COLO829 (cell line): ENCODE measurements at places on chromosomes 13 and 19.

GRCh38 chr19:57280962-57281400 lies 696 bp downstream of the ZNF460 start:
- DNase-seq, result no peak

DNA sequence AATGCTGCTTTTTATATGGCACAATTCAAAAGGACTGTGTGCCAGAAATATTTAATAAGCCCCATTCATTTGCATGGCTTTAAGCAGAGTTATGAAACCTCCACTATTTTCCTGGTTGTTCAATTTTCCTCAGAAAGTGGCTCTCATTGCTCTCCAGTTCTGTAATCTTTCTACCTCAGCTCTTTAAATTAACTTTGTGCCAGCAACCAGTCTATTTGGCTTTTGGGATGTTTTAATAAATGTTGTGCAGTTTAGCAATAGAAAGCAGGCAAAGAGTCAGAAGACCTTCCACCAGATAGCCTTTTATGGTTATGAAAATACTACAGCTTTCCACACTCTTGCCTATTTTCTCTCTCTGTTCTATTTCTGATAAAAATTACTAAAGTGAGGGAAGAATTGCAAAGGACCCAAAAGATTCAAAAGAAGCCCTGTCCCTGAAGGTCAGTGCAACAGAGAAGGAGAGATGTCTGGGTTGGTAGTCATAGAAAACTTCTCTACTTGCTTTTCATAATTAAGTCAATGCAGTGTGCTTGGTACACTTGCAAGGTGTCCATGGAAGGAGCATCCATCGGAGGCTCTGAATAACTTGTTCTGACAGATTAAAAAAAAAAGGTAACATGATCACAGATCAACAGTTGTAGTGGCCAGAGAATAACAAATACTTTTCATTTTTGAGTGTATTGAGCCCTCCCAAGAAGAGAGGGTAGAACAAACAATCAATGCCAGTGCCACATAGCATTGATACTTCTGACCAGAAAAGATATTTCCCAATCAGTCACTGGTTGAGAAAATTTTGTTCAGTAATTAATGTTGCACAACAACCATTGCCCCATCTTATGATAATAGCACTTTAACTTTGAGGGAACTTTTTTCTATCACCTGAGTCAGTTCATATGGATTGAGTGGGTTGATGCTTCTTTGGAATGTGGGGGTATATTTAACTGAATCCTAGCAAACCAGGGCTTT lies 48.4 kb upstream of the SPRY2 start:
- no peak for DNase-seq

- DNase-seq, result peak; percentile 61
Measured at GRCh38 chr19:11931051-11931450, 6.1 kb downstream of the ZNF700 start.

DNA sequence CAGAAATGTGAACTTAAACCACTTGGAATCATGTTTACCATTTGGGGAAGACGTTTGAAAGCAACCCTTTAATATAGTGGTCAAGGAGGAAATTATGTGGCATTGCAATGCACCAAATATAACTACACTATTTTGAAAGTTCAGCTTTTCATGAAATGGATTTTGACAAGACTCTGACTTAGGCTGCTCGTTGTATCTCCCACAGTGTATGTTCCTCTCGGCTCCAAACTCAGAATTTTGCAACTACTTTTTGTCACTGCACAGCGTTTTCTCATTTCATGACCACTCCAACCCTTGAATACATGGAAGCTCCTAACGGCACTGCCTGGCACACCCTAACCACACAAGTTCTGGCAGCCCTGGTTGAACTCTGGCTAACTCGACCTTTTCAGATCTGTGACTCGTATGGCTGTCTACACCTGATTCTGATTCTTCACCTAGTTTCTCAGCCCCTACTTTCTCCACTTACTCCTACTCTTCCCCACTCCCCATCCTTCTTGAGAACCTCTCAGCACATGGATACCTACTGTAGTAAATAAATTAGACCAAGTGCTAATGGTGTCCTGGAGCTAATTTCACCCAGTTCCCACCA lies 7.0 kb upstream of the POMP start:
- DNase-seq, result no peak

- no peak for DNase-seq
Measured at GRCh38 chr13:58728126-58728525, 1096.6 kb downstream of the PCDH17 start.

DNA sequence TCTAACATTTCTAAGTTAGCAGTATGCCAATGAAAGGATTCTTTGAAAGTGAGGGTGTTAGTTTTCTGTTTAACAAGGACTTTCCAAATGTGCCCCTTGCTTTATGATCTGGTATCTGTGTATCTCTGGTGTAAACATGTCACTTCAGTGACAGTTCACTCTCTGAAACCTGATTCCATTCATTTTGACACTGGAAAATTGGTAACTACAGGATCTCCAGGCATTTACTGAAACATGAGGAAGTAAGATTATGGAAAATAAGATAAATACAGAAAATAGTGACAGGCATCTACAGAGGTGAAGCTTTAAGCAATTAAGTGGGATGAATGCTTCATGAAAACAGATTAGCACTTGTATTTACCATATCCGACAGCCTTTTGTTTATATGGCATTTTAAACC lies 101.6 kb upstream of the MYO16 start:
- DNase-seq, result no peak

DNA sequence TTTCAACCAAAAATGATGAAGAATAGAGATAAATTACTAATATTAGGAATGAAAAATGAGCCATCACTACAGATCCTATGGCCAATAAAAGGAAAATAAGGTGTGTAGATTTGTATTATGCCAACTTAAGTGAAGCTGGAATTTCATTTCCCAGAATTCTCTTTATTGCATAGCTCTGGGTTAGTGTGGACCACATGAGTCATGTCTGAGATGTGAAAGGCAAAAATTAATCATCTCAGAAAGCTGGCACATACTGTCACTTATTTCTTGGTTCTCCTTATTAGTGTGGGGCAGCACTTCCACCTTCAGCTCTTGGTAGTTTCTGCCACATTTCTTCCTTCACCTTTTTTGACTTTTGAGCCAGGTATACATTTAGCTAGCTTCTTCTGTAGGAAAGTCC lies 82.6 kb downstream of the KATNAL1 start:
- DNase-seq, result no peak

- DNase-seq, result peak; percentile 15
Measured at GRCh38 chr13:85816413-85816812, 17.2 kb upstream of the SLITRK6 start.

DNA sequence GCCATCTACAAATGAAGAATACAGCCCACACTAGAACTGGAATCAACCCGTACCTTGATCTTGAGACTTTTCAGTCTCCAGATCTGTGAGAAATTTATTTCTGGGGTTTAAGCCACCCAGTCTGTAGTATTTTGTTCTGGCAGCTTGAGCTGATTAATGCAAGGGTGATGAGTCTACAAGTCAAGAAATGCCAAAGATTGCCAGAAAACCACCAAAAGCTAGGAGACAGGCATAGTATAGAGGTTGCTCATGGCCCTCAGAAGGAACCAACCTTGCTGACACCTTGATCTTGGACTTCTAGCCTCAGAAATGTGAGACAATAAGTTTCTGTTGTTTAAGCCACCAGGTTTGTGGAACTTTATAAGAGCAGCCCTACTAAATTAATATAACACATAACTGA lies 428.2 kb upstream of the KLF12 start:
- no peak for DNase-seq

GRCh38 chr19:42244347-42245220 lies 2.2 kb upstream of the GSK3A start:
- peak; percentile 81 for DNase-seq

DNA sequence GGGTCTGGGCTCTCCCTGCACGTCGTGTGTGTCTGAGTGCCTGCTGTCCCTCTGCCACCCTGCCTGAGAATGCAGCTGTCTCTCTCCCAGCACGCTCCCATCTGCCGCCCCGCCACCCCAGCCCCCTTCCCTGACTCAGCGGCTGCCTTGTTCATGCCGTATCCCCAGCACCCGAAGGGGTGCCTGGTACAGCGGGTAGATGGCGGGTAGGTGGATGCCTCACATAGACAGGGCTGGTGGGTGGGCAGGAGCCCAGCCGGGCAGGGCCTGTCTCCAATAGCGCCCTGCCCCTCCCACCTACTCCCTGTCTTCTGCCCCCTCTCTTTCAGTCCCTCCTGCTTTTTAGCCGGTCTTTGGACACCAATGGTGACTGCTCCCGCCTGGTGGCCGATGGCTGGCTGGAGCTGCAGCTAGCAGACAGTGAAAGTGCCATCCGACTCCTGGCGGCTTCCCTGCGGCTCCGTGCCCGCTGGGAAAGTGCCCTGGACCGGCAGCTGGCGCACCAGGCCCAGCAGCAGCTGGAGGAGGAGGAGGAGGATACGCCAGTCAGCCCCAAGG lies 30.3 kb downstream of the DHX34 start:
- DNase-seq, result no peak

- DNase-seq, result no peak
Measured at GRCh38 chr19:44618640-44619357, 5.4 kb downstream of the IGSF23 start.

- DNase-seq, result peak; percentile 28
Measured at GRCh38 chr19:8085598-8086408, 33.2 kb downstream of the CCL25 start.

DNA sequence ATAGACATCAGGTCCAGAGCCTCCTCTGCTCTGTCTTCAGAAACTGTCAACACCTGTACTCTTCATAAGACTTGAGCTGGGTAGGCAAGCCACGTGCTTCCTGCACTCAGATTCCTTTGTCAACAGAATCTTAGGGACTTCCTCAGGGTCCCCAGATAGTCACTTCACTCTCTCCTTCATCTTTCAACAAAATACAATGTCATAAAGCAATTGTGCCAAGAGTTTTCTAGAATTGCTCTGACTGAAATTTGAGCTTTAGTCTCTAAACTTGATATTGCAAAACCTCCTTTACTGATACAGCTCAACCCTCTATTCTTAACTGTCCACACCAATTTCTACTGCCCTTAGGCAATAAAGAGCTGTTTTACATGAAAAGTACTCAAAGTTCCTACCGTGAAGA lies 179.9 kb downstream of the IRS2 start:
- DNase-seq, result no peak

GRCh38 chr13:19952850-19953249 lies 5.7 kb upstream of the ZMYM2 start:
- no peak for DNase-seq

DNA sequence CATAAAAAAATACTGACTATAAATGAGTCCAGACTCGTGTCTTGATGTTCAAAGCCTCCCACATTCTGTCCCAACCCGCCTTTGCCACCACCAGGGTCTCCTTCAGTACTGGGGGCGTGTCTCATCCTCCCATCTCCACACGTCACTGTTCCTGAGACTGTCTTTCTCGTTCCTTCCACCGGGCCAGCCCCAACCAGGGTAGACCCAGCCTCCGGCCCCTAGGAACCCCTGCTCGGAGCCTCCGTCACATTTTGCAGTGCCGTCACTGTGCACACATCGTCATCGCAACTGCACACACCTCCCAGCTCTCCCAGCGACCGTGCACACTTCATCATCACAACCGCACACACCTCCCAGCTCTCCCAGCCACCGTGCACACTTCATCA lies 73.4 kb downstream of the SPACA7 start:
- DNase-seq, result no peak

- DNase-seq, result no peak
Measured at GRCh38 chr13:81606074-81606473, 1265.1 kb upstream of the SPRY2 start.

GRCh38 chr19:49335071-49335783 lies at the start of gene CD37:
TSS of gene CD37 (plus strand) at chr19:49335406. CDS start at chr19:49335541, 135 bp downstream.
- DNase-seq, result no peak

- DNase-seq, result no peak
Measured at GRCh38 chr19:42919757-42920079, 2.0 kb upstream of the PSG6 start.

GRCh38 chr13:44870456-44870929 lies 118.8 kb downstream of the NUFIP1 start:
- DNase-seq, result no peak

DNA sequence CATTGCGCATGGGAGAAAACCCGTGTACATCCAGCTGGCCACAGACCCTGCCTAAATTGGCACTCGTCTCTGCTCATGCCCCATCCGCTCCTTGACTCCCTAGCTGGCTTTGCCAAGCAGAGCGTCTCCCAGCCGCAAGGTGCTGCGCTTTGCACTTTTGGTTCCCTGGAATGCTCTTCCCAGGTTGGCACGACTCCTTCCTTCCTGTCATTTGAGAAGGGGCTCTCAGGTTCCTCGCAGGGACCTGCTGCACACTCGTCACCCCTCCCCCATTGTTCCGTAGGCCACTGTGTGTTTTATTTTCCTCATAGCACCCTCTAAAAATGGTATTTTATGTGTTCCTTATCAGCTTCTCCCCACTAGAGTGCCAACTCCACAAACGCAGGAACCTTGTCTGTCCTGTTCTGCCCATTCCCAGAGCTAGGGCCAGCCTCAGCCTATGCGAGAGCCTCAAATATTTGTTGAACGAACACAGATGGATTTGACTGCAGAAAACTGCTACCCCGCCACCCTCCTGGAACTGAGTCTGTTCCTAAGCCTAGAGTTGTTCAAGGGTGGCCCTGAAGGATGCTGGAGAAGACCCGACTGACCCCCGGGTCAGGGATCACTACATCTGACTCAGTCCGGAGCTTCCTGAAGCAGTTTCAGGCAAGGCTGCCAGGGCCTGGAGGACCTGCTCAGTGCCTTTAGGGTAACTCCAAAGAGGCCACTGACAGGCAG lies 8.4 kb upstream of the CEBPA start:
- DNase-seq, result no peak

DNA sequence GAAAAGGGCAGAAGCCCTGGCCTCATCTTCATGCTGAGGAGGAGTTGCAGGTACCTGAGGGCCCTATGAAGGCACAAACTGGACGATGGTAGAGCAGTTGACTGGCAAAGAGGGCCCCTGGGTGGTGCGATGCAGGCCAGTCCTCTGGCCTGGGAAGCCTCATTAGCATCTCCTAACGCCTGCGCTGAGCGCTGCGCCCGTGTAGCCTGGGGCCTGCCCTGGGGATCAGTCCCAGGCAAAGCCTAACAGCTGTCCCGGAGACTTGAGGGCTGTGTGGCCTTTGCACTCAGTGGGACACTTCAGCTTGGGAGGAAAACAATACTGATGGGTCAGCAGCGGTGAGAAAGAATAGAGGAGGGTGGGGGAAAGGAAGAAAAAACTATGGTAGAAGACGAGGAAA lies 187.7 kb downstream of the RAP2A start:
- no peak for DNase-seq

GRCh38 chr13:37143911-37144310 lies 38.4 kb upstream of the CSNK1A1L start:
- DNase-seq, result no peak

DNA sequence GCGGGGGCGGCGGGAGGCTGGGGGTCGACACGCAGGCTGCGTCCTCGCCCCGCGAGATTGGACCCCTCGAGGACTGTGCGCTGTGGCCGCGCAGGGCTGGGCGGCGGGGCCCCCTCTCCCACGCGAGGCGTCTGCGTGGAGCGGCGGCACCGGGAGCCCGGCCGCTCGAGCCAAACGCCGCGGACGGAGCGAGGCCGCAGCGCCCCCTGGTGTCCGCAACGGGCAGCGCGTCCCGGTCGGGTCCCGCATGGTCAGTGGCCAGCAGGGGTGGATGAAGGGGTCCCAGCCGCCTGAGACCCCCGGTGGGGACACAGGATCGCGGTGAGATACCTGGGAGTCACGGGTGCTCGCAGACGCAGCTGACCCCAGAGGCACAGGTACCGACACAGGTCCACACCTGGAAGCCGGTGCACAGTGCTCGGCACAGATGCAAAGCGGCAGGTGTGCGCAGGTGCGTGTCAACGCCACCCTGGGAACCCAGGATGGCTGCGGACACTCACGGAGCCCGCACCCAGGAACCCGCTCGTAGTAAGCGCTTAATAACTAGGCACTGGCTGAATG lies 2.1 kb upstream of the CIRBP start:
- DNase-seq, result no peak
